Right ventricle myocardium inferior (tissue), 1 donor: ENCODE measurements at places on chromosomes 11 and 22. TPM values are rescaled to one million over a fixed set of nuclear protein-coding genes. Genes with fewer than 3 reads are reported as not detected.

The OR5P2 gene
- not detected for total RNA-seq

The WNT7B gene
- not detected for total RNA-seq

- DNase-seq = peak; percentile 48
Observed at GRCh38 chr11:1228921-1229451, 6.1 kb downstream of the MUC5B start.

- peak; percentile 89 for DNase-seq
Observed at GRCh38 chr22:32723643-32724042, 77.9 kb upstream of the TIMP3 start.

DNA sequence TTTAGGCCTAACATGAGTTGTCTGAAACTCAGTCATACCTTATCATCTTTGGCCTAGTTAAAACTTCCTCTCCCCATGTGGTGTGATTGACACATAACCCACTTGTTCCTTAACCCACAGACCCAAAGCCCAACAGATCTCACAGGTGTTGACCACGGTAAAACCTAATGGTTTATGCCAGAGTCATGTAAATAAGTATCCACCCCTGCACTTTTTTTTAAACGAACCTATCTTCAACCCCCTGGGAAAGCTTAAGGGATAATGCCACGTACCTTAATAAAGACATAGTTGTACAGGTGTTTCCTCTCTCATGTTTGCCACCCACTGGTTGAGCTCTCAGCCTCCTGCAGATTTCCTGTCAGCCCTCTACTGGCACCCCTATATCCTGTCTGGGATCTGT is 709.3 kb upstream of the CCDC179 start:
- DNase-seq = no peak

DNA sequence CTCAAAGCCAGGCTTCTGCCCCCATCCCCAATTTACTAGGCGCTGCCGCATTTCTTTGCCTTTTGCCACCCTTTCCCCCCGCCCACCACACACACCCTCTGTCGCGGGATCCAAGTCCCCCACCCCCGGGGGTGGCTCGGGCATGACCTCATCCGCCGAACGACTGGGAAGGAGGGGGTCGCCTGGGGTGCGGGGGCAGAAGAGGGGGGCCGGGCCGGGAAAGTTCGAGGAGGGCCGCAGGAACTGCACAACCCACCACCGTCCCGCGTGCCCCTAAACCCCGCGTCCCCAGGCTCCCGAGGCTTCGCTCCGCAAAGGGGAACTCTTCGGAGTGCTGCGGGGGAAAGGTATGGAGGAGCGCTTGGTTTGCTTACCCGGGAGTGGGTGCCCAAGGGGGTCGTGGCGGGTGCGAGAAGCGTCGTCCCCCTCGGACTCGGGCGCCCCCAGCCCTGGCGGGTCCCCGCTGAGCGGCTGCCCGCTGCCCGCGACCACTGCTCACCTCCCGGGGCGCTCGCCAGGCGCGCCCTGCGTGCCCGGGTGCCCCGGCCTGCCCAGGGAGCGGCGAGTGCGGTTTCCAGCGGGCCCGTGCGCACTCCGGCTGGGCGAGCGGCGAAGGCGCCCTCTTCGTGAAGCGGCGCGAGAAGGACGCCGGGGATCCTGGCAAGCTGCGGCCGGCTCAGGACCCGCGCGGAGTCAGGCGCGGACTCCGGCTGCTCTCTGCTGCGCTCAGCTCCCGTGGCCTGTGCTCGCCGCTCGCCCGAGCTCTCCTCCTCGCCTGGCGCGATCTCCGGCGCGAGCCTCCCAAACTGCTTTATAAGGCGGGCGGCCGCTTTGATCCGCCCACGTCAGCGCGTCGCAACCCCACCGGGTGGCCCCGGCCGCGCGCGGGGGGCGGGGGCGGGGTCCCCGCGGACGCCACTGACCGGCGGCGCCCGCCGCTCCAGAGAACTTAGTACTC is 4.0 kb upstream of the WNT11 start:
- peak; percentile 83 for DNase-seq

DNA sequence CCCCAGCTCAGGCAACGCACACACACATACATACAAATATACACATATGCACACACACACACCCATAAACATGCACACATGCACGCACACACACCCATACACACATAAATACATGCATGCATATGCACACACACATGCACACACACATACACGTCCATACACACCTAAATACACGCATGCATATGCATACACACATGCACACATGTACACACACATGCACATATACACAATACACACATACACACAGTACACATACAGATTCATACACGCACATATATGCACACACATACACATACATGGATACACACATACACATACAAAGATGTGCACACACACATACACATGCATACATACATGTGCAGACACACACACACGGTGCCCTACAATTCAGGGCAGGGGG is 496.6 kb downstream of the TBC1D22A start:
- no peak for DNase-seq

DNA sequence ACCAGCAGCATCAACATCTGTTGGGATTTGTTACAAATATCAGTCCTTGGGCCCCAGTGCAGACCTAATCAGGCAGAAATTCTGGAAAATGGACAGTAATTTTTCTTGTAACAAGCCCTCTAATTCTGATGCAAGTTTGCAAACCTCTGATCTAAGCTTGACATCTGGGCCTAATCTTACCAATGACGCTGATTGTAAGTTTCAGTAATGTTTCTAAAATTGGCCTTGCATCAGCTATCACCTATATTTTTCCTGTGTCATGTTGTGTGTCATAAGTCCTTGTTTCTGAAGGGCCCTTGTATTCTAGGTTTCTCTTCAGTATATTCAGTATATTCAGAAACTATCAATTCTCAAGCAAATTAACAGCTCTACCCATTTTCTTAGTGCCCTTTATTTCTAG is 36.4 kb downstream of the ZNF215 start:
- no peak for DNase-seq

DNA sequence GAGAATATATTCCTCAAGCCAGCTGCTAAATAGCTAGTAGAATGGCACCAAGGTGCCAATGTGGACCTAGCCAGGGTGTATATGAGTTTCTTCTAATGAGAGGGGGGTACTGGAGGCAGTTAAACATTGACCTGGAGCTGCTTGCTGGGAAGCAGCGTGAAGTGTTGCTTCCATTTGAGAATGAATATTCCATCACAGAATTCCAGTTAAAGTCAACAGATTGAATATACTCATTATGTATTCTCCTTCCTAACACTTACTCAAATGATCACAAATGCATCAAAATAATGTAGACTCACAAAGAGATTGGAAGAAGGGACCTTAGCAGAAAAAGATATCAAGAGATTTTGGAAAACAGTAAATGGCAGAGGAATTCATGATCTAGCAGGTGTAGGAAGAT is 102.1 kb downstream of the CD44 start:
- no peak for DNase-seq

GRCh38 chr11:14894657-14895598 is 2.9 kb upstream of the CYP2R1 start:
- peak; percentile 79 for DNase-seq

DNA sequence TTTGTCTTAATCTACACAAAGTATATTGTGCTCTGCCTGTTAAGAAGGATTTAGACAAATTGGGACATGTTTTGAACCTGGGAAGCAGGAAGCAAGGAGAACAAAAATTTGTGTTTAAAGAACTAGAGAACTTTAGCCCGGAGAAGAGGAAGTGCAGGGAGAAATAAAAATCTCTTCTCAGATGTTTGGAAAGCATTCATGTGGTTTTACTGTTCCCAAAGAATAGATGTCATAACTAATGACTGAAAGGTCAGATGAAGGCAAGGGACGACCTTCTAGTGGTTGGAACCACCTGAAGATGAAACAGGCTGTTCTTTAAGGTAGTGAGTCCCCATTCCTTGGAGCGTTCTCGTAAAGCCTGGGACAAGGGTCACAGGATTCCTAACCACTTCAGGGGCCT is 38.3 kb downstream of the IRAG1 start:
- DNase-seq = no peak

DNA sequence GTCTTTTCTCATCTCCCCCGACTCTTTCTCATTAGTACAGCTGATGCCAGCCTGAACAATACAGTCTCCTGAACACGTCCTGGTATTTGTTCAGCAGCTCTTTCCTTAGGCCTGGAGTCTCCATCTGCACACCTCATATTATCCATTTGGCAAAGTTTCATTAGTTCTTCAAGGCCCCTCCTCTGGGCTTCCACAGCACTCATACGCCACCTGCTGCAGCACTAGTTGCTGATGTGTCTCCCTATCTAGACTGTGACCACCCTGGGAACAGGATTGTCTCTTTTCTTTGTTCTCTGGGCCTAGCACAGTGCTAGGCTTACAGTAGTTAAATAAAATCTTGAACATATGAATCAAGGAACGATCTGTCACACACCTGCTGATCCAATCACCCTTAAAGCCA is 17.2 kb downstream of the DCHS1 start:
- DNase-seq = no peak

DNA sequence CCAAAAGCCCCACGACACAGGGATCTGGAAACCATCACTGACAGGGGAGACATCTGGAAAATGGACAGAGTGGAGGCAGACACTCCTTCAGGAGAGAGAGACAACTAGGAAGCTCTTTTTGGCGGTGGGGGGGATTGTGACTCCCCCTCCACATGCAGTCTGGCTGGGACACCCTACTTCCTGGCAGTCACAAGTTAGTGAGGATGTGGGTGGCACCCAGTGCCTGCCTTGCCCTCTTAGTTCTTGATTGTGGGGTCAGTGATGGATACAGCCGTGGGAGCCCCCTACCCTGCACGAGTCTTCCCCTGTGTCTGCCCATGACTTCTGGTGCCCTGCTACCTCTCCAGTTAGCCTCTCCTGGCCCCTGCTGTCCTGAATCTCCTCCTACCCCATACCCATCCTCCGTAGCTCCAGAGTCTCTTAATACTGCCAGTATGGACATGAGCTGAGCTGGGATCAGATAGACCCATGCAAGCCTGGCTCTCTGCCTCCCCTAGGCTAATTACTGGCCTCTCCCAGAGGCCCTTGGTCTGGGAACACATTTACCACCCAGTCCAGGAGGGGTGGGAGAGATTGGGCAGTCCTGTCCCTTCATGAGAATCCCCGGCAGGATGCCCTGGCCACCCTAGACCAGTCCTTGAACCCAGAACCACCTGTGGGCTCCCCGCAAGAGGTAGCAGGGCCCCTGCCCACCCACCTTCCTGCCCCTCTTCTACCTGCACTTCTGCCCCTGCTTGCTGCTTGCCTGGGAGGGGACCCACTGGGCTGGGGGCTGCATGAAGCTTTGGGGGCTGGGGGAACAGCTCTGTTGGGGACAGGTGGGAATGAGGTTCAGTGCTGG is 22.8 kb downstream of the RHBDD3 start:
- DNase-seq = no peak

DNA sequence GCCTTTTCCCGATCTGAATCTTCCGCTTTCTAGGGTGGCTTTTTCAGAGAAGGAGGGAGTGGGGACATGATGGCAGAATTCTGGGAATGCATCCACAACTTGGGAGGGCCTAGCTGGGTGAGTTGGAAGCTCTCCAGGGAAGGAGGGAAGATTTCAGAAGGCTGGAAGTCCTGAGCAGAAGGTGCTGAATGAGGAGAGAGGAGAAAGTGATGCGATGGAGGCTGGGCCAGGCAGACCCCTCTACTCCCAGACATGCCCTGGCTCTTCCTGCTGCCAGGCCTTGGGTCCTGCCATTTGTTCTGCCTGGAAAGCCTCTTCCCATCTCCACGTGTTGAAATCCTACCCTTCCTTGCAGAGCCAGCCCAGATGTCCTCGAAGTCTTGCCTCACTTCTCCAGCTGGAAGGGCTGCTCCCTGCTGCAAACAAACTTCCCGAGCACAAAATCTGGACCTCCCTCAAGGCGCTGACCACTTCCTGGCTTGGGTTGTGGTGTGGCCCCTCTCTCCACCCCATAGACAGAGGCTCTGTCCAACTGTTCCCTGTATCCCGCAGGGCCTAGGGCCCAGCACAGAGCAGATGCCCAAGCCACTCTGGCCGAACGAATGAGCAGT is 16.8 kb downstream of the LRRC32 start:
- DNase-seq = peak; percentile 75

DNA sequence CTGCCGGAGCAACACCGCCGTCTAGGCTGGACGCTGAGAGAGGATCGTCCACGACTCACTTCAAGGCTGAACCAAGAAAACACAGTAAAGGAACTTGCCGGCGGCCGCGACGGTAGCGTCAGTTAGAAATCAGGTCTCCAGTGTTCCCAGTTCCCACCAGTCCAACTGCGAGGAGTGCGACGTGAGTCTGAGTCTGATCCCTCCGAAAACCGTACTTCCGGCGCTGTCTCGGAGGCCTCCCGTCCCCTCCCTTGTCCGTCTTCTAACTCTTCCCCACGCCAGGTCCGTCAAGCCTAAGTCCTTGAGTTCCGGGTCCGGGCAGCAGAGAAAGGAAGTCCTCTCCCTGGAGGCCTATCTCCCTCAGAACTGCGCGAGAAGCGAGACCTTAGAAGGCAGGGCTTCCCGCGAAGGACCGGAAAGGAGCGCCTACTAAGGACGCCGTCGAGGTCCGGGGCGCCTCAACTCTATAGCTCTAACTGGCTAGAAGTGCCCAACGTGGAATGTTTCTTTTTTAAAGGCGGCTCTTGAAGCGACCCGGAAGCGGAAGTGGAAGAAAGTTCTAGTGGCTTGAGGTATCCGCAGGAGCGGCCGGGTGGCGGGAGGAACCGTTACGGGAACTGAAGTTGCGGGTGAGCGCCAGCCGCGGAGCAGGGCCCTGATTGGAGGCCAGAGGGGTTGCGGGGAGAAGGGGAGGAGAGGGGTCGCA is at the start of the genes BANF1 and EIF1AD:
Gene BANF1 (plus strand): TSS at position 562 of the 706 bp plus-strand sequence. CDS start 748 bp downstream, outside the sequence.
Gene EIF1AD (minus strand): TSS at position 216 of the 706 bp plus-strand sequence. CDS start 1,768 bp downstream, outside the sequence.
- DNase-seq = peak; percentile 93

GRCh38 chr11:63510360-63511047 is 4.6 kb downstream of the LGALS12 start:
- no peak for DNase-seq

DNA sequence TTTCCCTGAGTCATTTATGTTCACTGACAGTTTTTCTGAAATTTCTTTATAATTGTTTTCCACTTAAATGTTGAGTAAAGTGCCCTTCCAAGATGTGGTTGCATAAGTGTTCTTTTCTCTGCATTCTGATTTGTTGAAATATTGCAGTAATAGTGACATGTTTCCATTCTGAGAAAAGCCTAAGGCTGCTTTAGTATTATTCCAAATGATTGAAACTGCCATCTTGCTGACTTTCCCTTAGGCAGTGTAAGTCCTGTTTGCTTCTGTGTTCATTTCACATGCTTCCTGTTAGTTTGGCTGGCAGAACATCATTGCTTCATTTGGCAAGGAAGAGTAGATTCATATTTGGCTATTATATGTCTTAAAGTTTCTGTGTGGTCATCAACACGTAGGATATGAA is 146.5 kb downstream of the ELP4 start:
- DNase-seq = no peak

DNA sequence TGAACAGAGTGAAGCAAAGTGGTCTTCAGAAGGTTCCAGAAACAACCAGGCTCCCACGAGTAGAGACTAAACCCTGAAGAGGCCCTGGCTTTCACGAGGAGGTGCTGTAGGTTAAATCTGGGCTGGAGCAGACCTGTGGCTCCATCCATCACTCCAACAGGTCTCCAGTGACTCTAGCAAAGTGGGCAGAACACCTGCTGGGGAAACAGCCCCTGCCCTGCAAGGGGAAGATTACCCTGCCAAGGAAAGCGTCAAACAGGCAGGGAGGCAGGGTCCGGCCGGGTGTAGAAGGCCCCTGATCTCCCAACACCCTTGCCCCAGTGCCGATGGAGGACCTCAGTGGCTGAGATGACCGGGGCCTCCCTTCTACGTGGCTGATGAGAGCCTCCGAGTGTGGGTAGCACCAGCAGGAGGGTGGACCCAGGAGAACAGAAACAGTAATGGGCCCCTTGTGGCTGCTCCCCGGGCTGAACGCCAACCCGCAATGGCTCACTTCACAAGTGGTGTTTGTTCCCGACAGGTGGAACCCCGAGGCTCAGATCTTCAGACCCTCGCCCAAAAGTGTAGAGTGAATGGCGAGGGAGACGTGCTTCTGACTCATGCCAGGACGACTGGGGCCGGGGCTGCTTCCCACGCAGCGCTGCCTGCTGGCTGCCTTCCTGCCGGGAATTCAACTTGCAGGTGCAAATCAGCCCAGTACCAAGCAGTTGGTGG is 112.0 kb downstream of the SHANK2 start:
- DNase-seq = no peak
